ENCODE measurements at places on chromosomes 2 and 18.

DNA sequence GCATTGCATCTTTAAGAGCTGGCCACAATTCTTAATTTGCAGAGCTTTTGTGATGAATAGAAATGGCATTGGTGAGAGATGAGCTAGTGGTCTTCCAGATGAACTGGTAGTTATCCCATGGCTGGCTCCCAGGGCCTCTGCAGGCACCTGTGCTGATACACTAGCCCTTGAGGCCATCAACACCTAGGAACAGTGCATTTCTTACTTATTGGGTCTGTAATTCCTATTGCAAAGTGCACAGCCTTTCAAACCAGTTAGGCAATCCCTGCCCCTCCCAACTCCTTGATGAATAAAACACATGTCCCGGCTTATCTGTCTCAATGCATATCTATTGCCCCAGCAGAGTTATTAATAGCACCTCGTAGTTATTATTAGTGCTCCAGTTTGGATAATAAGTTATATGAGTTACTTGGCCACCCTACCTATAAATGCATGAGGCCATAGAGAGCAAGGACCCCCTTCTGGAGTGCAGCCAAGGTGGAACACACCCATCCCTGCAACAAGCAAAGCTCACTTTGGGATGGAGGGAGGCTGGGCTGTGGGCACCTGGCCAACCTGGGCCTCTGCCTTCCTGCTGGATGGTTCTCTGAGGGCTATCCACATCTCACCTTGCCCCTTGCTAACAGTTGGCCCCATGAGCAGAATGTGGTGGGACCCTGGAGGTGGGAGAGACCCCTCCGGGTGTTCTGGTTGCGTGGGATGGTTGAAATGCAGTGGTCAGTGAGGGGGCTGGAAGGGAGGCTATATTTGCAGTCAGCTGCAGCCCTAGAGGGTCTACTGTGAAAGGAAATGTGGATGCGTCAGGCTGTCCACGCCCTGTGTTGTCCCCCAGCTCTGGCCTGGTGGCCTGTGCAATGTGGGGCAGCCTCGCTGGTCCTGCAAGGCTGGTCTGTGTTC, 455.9 kb upstream of the HS6ST1 start:
- no peak for DNase-seq

GRCh38 chr2:182672466-182673165, 43.4 kb upstream of the DNAJC10 start:
- DNase-seq, result peak; percentile 56

GRCh38 chr2:190578158-190579057, 43.9 kb upstream of the NEMP2 start:
- DNase-seq, result no peak

- no peak for DNase-seq
These were observed 26.2 kb downstream of the LBH start for GRCh38 chr2:30257266-30258214.

DNA sequence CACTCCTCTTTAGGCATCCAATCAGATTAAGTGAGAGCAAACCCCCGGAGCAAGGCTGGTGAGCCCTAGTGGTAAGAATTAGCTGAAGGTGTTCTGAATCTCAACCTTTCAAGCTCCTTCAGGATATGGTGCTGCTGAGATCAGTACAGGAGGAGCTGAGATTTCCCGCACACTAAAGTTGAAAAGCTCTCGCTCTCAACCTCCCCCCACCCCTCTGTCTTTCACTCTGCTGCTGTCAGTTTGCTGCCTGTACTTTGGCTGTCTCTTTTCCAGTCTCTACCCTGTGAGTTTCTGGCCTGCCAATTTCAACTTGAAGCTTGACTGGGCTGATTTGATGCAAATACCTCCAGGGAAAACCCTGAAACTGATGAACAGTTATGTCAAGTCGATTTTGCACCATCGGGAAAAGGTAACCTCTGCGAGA, 15.7 kb downstream of the ZEB2 start:
- no peak for DNase-seq
